ENCODE measurements at places on chromosomes 4 and X.

DNA sequence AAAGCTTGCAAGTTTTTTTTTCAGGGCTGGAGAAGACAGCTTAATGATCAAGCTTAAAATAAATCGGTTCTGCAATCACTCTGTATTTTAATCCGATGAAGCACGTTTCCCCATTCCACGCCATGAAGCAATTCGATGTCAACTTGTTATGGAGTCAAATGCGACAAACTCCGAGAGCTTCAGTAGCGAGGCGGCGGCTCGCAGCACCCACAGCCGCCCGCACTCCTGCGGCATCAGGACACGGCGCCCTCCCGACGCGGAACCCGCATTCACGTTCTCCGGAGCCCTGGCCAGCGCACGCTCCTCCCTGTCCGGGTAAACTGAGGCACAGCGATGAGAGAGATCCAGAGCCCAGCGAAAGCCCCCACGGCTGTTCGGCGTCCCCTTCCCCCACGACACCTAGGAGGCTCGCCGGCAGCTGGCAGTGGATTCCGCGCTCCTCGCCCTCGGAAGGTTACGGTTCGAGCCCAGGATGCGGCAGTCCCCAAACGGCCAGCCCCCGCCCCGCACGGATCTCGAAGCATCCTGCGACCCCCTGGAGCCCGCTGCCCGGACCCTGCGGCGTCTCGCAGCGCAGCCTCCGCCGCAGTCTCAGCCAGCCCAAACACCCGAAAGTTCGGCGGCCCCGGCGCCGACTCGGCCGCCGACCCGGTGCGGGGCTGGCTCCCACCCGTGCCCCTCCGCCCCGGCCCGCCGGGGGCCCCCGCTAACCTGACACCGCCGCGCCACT, 507 bp downstream of the MFAP3L start:
- DNase-seq, result peak; percentile 1

- no peak for DNase-seq
Measured at GRCh38 chrX:85992811-85993229, 54.5 kb downstream of the CHM start.

DNA sequence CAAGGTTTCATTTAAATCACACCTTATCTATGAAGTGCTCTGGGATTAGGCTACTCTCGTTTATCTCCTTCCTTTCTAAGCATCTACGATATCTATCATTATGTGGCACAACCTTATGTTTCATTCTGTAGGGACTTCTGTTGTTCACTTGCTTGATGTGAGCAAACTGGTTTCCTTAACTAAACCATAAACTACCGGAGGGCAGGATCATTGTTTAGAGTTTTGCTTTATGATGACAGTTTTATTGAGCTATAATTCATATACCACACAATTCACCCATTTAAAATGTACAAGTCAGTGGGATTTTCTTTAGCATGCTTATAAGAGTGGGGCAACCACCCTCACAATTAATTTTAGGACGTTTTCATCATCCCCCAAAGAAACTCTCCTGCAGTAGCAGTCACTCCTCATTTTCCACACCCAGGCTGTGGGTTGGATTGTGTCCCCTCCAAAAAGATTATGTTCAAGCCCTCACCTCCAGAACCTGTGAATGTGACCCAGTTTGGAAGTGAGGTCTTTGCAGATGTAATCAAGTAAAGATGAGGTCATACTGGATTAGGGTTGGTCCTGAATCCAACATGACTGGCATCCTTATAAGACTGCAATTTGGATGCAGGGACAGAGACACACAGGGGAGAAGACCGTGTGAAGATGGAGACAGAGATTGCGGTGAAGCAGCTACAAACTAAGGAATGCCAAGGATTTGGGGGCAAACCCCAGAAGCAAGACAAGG, 42.1 kb upstream of the SH3RF1 start:
- no peak for DNase-seq

DNA sequence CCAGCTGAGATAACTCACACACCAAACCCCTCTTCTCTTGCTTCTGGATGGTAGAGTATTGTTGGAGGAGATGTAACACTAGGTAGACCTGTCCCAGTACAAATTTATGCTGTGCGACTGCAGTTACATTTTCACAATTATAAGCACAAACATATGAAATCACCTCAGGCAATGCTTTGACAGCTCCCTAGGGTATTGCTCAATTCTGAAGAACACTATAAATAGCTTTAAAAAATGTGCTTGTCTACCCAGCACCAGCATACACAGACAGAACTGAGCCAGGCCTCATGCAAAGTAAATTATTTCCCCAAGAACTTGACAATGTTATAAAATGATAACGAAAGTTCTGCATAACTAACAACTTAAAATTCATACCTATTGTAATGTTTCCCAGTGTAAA, 1999.1 kb upstream of the ADGRL3 start:
- DNase-seq, result no peak

DNA sequence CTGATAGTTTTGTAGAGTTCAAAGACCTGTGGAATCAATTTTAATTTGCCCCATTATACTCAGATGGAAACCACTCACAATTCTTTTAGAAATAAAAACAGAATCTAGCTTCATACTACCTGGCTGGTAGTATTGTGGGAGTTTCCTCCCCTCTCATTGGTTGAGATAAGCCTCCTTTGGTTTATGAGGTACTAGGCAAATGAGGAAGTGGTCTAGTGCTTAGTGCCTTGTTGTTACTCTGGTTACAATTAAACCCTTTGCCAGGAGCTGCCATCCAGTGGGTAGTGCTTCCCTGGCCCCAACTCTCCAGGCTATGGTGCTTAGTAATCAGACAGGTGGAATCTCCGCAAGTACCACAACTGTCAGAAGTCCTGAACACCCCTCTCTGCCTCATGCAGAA, 118.3 kb downstream of the CDKL5 start:
- no peak for DNase-seq

DNA sequence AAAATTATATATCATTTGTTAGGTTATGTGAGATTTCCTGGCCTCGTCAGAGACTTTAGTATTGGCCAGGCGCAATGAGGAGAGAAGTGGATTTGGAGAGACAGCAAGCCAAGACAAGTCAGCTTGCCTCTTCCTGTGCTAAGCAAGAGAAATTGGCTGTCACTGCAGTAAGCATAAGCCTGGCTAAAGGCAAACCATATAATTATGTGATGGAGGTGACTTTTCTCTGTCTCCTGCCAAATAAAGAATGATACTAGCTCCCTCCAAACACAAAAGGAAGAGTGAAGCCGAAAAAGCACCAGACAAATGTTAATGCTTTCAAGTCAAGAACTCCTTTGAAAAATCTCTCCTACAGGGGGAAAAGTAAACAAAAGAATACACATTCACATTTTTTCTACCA, 2246.0 kb downstream of the ARAP2 start:
- no peak for DNase-seq

DNA sequence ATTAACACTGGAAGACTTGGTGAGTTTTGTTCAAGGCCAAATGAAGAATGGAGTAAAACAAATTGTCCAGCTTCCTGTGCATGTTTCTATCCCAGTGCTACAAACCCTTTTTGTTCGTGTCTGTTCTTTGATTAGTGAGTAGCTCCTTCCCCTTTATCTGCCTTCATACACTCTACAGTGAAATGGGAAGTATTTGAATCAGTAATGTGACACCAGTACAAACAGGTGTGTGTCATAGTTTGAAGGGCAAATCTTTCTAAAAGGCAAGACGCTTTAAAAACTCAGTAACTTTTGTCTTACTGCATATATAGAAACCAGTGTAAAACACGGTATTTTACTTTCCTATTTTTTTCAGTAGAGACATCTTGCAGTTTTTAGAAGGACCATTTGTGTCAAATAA, 5.9 kb downstream of the ARHGEF38 start:
- DNase-seq, result no peak

- DNase-seq, result no peak
Measured at GRCh38 chrX:1719270-1719669, 104.4 kb downstream of the ASMT start.

DNA sequence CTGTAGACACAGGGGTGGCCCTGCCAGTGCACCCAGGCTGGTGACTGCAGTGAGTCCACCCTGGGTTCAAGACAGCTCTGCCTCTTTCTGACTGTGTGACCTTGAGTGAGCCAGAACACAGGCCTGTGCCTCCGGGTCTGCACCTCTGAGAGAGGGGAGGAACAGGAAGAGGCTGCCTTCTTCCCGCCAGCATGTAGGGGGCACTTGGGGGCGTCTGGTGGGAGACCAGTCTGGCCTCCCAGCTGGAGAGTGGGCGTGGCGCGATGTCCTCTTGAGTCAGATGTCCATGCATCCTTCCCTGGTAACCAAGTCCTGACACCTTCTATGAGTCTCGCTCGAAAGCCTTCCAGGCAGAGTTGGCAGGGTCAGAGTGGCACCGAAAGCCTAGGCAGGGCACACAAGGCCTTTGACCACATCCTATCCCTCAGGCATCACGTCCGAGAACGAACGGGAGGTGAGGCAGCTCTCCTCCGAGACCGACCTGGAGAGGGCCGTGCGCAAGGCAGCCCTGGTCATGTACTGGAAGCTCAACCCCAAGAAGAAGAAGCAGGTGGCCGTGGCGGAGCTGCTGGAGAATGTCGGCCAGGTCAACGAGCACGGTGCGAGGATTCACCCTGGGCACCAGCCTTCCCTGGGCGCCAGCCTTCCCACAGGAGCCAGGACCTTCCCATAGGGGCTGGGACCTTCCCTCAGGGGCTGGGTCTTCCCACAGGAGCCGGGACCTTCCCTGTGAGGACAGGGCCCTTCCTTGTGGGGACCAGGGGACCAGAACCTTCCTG, 21.3 kb downstream of the WFS1 start:
- DNase-seq, result no peak

DNA sequence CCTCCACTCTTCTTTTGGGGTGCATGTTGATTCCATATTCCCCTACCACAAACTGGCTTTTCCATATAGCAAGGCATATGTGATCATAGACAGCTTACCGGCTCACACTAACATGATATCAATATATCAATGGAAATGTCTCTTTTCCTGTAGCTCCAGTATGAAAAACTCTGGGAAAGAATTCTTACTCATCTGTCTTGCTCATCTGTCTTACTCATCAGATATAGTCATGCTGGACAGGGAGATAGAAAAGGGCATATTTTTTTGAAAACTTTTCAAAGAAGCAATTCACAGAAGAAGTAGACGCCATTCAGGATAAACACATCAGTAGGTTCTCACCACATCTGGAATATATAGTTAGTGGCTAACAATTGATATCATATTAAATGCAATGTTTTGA, 794.7 kb downstream of the RAB28 start:
- DNase-seq, result no peak

GRCh38 chr4:153327247-153327646, 17.2 kb upstream of the MND1 start:
- DNase-seq, result no peak

- DNase-seq, result no peak
Measured at GRCh38 chr4:119774840-119775239, 146.2 kb upstream of the PDE5A start.

DNA sequence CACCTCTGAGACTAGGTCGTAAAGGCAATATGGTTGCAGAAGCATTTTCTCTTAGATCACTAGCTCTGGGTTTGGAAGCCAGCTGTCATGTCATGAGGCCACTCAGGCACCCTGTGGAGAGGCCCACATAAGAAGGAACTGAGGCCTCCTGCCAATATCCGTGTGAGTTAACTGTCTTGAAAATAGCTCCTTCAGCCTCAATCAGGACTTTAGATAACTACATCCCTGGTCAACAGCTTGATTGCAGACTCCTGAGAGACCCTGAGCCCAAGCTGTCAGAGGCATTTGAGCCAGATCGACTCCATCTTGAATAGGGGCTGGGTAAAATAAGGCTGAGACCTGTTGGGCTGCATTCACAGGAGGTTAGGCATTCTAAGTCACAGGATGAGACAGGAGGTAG, 15.1 kb upstream of the REPS2 start:
- no peak for DNase-seq

DNA sequence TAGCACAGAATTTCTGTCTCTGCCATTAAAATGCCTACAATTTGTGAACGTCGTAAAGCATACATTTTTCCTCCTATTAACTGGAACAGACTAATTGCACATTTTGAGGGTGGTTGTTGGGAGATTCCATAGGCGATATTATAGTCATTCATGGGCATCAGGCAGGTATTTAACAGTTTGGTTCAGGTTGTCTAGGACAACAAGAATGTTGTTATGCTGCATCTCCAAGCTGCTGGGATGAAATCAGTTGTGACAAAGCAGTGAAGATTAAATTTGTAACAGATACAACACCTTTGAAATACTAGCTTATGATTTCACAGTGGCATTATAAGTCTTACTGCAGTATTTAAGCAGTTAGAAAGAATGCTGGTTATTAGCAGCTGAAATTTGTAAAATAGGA, 339.7 kb upstream of the PITX2 start:
- no peak for DNase-seq

DNA sequence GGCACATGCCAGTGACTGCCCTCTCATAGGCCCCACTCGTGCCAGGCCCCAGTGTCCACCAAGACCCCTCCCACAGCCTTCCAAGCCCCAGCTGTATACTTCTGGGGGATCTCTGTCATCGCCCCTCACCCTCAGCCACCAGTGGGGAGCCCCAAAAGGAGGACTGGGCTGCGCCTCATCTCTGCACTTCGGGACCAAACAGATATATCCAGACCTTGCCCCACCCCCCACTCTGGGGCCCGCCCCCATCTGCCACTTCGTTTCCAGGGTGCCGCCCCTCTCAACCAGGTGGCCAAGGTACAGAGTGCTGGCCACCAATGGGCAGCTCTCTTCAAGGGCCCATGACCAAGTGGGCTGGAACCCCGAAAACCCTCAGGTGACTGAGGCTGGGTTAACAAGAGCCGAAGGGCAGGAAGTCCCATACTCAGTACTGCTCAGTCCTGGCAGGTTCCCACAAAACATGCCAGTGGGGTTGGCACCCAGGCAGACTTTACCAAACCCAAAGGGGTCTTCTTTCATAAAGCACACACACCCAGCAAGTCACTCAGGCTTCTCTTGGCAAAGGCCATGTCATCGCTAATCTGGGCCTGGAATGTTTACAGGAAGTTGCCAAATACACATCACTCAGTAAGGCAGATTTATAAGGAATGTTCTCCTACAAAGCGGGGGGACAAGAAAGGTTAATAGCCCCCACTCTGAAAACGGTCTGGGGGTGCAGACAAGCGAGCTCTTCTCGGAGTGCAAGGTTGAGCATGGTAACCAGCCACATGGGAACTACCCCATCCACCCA, 4.4 kb downstream of the ZFYVE28 start:
- DNase-seq, result peak; percentile 55

- peak; percentile 12 for DNase-seq
Measured at GRCh38 chr4:54971474-54971950, 153.9 kb downstream of the KDR start.

Measured in T-helper 1 cell (primary cell).